Left renal pelvis (tissue), 4 donors: ENCODE measurements at places on chromosomes 1 and 21.

DNA sequence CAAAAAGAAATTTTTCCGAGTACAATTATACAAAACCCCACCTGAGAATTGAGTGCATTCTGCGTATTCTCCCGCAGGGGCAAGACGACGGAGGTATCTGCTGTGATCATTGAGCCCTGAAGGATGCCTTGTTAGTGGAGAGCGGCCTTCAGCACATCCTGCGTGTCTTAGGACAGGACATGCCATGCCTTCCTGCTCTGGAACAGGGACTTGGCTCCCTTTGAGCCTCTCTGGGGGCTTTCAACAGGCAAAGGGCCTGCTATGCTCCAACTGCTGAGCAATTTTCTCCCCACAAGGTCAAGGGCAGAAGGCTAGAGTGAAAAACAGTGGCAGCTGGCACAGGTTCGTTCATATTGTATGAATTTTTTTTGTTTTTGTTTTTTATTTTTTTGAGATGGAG lies 52.4 kb downstream of the TOR1AIP2 start:
- no peak for DNase-seq

DNA sequence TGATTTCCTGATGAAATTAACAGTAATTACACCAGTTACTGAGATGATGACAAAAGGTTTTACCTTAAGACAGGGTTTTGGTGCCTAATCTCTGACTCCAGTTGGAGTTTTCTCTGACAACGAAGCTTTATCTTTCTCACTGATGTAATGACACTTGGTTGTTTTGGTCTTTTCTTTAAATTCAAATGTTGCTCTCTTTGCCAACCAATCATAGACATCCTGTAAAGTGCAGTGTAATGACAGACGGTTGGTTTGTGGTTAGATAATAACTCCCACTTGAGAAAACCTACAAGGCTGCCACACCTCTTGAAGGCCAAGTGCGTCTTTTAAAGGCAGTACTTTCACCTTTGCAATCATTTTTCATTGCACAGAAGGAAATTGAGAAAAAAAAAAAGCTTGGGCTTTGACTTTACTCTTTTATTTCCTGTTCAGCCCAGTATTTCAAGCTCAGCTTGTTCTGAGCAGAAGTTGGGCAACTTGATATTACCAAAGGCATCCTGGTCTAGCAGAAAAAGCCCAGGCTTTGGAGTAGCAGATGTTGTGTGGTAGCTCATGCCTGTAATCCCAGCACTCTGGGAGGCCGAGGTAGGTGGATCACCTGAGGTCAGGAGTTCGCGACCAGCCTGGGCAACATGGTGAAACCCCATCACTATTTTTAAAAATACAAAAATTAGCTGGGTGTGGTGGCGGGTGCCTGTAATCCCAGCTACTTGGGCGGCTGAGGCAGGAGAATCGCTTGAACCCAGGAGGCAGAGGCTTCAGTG lies 14.9 kb downstream of the PDIK1L start:
- no peak for DNase-seq

- no peak for DNase-seq
Measured at GRCh38 chr1:235011064-235011598, 117.5 kb downstream of the TOMM20 start.

GRCh38 chr1:101431956-101432510 lies 195.2 kb downstream of the S1PR1 start:
- no peak for DNase-seq

- DNase-seq, result no peak
Measured at GRCh38 chr1:156480411-156481192, 20.0 kb downstream of the MEF2D start.

- no peak for DNase-seq
Measured at GRCh38 chr1:22914156-22914555, 58.5 kb downstream of the LACTBL1 start.

DNA sequence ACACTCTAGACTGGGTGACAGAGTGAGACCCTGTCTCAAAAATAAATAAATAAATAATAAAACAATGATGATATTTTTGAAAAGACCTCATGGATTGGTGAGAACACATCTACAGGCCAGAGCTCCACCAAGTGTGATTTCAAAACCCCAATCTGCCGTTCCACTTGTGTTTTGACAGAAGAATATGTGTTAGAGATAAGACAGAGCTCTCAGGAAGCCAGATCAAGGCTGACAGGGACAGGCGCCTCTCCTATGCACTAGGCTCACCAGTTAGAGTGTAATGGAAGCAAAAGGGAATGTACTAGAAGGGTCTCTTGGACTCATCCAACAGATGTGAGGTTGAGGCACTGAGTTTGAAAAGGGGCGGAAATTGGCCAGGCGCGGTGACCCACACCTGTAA lies 110.7 kb upstream of the ERRFI1 start:
- DNase-seq, result no peak

GRCh38 chr1:3651930-3652547 lies at the start of gene TP73:
Gene TP73 (plus strand): TSS chr1:3652516. CDS start chr1:3682366, 29,850 bp downstream.
- no peak for DNase-seq

DNA sequence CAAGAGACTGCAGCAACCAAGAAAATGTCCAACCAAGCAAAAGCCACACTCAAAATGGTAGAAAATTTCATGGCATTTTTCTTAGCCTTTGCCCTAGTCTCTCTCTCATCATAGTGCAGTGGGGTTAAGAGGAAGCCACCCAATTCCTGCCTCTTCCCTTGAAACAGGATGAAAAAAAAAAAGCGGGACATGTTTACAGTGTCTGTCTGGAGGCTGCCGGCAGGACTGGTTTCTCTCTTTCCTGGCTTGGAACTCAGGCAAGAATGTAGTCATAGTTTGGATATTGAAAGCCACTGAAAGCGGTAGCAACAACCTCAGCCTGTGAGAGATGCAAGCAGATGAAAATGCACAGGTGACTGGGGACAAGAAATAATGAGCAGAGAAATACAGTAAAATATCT lies 13.3 kb upstream of the TNFSF18 start:
- no peak for DNase-seq

DNA sequence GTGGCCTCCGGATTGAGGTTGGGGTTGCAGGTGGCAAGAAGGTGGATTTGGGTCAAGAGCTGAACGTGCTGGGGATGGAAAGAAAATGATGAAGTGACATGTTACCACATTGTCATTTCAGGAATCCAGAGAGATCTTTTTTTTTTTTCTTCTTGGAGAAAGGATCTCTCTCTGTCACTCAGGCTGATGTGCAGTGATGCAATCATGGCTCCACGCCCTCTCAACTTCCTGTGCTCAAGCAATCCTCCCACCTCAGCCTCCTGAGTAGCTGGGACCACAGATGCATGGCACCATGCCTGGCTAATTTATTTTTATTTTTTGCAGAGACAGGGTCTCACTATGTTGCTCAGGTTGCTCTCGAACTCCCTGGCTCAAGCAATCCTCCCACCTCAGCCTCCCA lies 80.6 kb downstream of the GON4L start:
- no peak for DNase-seq

- no peak for DNase-seq
Measured at GRCh38 chr1:235441159-235441685, 63.0 kb downstream of the B3GALNT2 start.

DNA sequence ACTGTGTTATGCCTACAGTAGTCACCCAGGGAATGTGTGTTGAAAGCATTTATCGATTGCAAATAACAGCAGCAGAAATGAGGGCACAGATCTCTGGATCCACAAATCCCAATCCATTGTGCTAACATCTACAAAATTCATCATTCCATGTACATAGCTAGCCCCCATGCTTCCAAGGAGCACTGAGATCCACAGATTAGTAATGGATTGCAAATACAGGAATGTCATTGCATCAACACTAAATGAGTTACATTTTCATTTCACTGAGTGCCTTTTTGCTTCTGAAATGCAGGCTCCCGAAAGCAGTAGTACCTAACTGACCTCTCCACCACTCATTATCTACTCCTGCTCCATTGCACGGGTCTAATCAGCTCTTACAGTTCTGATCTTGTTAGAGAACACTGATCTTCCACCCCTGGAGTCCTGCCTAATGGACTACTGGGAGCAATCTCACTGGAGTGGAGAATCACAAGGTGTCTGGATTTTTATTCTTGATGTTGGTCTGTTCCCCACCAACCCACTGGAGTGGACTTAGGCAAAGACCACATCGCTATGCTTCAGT lies 30.5 kb downstream of the ASTN1 start:
- no peak for DNase-seq

- no peak for DNase-seq
Measured at GRCh38 chr21:42554251-42554961, 40.8 kb downstream of the SLC37A1 start.

- DNase-seq, result no peak
Measured at GRCh38 chr21:19776076-19776475, 1222.1 kb upstream of the NCAM2 start.

- no peak for DNase-seq
Measured at GRCh38 chr21:42165901-42166300, 53.0 kb upstream of the ABCG1 start.

DNA sequence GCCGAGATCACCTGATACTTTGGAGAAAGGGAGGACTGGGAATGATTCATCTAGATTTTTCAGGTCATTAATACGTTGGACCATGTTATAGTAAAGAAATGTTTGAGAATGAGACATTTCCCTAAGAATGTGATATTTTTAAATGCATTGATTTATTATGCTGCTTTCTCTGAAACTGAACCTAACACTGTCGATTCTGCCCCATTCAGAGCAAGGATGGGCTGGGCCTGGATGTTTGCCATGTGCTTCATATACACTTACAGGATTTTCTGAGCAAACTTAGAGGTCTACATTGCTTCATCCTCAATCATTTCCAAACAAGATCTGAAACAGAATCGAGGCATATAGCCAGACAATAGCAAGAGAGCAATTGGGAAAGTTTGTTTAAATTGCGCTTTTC lies 183.3 kb downstream of the CRB1 start:
- no peak for DNase-seq

- no peak for DNase-seq
Measured at GRCh38 chr21:44444286-44444931, 10.9 kb upstream of the LRRC3 start.

DNA sequence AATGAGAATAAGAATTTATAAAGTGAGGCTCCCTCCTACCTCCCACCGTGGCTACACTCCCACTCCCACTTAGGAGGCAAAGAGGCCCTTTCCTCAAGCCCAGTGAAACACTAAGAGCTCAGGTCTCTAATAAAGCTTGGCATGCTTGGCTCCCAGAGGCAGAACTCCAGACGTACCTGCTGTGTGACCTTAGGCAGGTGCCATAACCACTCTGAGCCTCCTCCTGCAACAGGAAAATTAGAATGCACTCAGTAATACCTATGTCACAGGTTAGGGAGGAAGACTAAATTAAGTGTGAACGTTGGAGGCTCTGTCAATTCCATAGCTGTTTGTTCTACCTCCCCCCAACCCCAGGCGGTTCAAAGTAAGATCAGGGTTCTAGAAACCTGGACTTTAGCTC lies 16.5 kb upstream of the SLC26A9 start:
- no peak for DNase-seq

DNA sequence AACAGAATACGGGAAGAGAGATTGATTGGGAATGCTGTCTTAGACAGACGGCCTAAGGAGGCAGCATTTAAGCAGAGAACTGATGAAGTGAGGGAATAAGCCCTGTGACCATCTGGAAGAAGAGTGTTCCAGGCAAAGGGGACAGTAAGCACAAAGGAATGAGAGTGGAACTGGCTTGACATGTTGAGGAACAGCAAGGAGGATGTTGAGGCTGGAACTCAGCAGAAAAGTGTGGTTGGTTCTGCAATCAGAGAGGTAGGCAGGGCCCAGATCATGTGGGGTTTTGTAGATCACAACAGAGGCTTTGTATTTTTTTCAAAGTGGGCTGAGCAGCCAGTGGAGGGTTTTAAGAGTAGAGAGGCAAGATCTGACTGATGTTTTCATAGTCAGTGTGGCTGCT lies 157.4 kb downstream of the DNM3 start:
- no peak for DNase-seq

- DNase-seq, result no peak
Measured at GRCh38 chr1:208179961-208180409, 64.2 kb downstream of the PLXNA2 start.

- DNase-seq, result no peak
Measured at GRCh38 chr1:25712299-25712970, 87.6 kb upstream of the SELENON start.

DNA sequence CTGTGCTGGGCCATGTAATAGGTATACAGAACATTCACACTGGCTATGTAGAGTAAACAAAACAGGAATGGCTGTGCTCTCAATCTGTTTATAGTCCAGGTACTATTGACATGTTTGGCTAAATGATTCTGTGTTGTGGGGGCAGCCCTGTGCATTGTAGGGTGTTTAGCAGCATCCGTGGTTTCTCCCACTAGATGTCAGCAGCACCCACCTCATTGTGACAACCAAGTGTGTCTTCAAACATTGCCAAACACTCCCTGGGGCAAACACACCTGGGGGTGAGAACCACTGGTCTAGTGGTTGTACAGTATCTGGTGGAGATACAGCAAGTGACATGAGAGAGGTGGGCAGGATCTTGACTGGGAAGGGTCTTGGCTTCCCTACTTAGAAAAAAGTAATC lies 80.4 kb upstream of the SPATA6 start:
- no peak for DNase-seq

DNA sequence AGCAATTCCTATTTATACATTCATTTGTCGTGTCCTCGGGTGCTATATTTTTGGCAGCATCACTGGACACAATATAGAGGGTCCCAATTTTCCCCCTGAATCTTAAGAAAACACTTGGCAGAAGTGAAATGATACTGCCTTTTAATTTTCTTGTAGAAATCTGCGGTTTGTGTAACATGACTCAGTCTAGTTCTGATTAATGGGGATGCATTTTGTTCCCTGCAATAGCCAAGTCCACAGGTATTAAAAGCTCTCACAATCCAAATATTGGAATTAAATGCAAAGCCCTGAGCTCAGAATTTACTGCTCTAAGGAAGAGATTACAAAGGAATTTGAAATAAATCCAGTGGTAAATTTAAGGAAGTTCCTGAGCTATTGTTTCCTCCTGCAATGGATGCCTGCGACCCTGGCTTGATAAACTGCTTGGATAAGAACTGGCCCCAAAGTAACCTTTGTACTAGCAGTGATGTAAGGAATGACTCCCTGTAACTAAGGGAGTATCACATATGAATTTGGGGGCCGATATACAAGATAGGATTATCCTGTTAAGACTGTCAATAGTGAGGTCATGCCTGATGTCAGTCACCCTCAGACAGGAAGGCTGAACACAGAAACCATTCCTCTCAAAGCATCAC lies 349.7 kb upstream of the C1orf87 start:
- DNase-seq, result no peak

DNA sequence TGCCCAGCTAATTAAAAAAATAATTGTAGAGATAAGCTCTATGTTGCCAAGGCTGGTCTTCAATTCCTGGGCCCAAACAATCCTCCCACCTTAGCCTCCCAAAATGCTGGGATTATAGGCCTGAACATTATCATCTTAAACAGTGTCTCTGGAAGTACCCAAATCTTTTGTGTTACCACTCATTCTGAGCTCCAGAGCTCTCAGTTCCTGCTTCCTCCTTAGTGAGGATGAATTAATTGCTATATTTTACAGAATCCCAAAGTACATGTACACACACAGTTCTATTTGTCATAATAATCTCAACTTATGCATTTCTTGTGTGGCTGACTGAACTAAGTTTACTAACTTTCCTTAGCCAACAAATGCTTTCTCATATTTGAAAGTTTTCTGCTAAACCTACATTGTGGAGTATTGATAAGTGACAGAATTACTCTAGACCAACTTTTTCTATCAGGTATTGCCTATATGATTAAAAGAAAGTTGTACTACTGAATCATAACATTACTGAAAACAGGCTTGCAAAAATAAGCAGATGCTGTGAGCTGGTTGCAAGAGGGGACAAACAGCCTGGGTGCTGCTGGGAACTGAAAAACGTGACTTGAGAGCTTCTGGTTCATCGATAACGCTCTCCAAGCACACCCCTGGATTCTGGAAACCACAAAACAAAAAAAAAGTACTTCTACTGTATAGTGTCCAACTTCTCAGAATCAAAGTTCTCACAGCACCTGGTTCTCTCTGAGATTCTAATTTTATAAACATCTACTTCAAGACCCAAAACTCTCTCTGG lies 15.3 kb downstream of the VAV3 start:
- DNase-seq, result no peak
